ENCODE measurements at places on chromosomes 2 and 18. TPM values are rescaled to one million over a fixed set of nuclear protein-coding genes. Genes with fewer than 3 reads are reported as not detected.

Gene RTKN
- total RNA-seq: 29.5 TPM

Gene PIEZO2
- 0.64 TPM for total RNA-seq

Gene SIX3
- 0.32 TPM for total RNA-seq

Gene MLPH
- total RNA-seq: 253 TPM

Gene ABHD1
- total RNA-seq: 1.3 TPM

Gene MC2R
- total RNA-seq: not detected

Gene SOWAHC
- 17.6 TPM for total RNA-seq

Gene ICOS
- not detected for total RNA-seq

Gene C1D
- 54.9 TPM for total RNA-seq
